ENCODE measurements at places on chromosomes 7 and 10.

DNA sequence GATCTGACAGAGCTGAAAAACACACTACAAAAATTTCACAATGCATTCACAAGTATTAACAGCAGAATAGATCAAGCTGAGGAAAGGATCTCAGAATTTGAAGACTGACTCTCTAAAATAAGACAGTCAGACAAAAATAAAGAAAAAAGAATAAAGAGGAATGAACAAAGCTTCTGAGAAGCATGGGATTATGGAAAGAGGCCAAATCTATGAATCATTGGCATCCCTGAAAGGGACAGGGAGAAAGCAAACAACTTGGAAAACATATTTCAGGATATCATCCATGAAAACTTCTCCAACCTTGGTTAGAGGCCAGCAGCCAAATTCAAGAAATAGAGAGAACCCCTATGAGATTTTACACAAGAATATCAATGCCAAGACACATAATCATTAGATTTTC, 804.8 kb upstream of the IGFBP3 start:
- no peak for DNase-seq

DNA sequence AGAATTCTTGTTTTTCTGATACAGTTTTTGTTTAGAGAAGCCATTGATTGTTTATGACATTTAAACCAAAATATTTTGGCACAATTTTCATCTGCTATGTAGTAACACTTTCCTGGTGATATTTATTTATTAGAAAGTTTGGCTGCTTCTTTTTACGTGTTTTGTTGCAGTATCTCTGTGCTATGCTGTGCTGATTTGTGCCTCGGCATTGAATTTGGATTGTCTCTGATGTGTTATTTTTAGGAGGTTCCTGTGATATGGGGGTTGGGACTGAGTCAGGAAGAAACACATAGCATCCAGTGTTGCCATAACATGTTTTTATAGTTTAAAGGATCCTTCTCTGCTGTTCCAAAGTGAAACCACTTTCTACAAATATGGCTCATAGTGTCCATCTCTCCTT, 1197.7 kb upstream of the LRRN3 start:
- DNase-seq: no peak

DNA sequence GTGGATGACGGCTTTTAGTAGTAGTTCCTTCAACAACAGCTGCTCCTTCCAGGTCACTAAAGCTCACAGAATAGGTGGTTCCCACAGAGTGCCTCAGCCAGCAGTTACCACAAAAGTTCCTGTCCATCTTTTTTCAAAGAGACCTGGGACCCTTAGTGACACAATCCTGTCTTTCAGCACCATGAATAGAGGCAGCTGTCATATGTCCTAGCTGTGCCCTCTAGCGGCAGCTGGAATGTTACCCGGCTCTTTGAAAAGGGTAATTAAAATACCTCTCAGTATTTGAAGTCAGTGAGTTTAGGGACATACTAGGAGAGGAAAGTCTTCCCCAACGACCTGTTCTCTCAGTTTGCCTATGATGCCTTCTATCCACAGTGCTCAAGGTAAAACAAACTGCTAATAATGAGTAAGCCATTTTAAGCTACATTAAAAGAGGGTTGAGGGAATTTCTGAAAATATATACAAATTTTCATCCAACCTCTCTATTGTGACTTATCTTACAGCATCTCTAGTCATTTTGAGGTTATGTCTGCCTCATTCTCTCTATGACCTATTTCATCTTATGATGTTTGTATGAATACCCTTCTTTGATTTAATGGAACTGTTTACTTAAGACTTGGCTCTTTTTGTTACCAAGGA, 290.8 kb downstream of the NXPH1 start:
- DNase-seq: peak; percentile 81

DNA sequence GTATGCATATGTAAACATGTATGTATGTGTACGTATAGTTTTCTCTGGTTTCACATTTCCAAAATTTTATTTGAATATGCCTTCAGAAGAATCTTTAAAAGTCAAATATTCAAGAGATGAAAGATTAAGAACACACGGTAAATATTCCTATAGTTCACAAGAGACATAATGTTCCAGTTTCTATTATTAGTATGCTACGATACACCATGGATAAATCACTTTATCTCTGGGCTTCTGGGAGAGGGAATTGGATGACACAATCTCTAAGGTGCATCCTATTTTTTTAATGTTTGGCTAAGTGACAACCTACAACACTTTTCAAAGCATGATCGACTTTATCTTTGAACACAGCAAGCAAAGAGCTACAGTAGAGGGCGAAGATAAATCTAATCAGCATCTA, 13.8 kb downstream of the TM9SF3 start:
- DNase-seq: no peak

- no peak for DNase-seq
These were observed 3.1 kb upstream of the ABCA13 start for GRCh38 chr7:48168159-48168558.

DNA sequence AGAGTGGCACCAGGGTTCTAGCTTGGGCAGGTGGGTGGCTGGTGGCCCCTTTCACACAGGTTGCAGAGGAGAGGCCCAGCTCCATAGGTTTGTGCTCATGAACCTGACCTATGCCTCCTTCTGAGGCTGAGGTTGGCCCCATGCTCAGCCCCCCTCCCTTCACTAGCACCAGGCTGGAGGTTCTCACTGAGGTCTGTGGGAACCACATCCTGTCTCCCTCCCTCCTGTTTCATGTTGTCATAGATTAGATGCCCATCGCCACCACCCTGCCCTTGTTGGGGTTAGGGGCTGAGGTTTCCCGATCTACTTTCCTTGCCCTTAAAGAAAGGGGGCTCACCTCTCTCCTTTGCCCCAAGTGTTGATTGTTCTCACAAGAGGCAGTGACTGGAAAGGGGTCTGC, 14.7 kb downstream of the NEUROG3 start:
- no peak for DNase-seq

GRCh38 chr10:74460812-74461211, 309.8 kb downstream of the ADK start:
- DNase-seq: no peak

- DNase-seq: no peak
These were observed 86.6 kb downstream of the BBS9 start for GRCh38 chr7:33215992-33216391.

- no peak for DNase-seq
These were observed 31.7 kb upstream of the CCNY start for GRCh38 chr10:35304649-35305048.

DNA sequence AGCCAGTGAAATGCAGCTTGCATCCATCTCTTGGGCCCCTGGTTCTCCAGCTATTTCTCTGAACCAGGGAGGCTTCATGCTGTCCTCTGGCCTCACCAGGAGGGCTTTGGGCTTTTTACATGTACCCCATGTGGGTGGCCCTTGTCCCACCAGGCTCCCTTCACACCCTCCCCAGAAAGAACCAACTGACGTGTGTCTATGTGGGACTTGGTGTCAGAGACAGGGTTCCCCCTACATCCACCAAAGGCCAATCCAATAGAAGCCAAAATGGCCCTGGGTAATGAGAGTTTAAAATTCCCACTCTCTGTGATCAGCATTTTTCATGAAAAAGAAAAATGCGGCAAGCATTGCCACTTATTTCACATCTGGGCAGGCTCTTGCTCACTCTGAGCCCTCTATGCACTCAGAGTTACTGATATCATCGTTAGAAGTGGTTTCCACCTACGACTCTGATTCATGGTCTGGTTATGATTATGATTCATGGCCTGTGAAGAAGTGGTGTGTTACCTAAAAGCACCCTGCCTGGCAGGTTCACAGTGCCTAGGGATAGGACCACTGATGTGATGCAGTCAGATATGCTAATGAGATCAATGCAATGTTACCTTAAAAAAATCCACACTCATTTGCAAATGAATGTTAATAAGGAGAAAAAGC, 133.5 kb downstream of the BUB3 start:
- DNase-seq: peak; percentile 77

- DNase-seq: no peak
These were observed 32.6 kb downstream of the PIP4K2A start for GRCh38 chr10:22681783-22682183.

- no peak for DNase-seq
These were observed 41.7 kb downstream of the ASB13 start for GRCh38 chr10:5624701-5625100.

GRCh38 chr10:123132576-123133477, 2.9 kb upstream of the HMX3 start:
- DNase-seq: peak; percentile 87

DNA sequence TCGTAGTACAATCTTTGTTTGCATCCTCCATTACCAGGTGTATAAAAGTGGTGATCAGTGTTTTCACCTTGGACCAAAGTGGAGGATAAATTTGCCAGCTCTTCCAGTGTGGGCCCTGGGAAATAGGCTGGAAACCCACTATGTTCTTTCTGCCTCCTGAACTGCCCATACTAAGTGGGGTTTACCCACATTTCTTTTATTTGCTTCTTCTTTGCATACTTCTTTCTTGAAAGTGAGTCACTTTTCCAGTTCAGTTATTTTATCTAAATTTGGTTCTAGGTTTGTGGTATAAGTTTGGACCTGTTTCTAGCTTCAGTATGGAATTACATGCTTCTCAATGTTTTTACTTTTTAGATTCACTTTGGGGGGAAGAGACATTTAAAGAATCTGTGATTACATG, 126.2 kb upstream of the ACBD5 start:
- no peak for DNase-seq

- no peak for DNase-seq
These were observed 66.1 kb upstream of the KAT6B start for GRCh38 chr10:74760086-74760979.

- no peak for DNase-seq
These were observed 833.5 kb downstream of the XPNPEP1 start for GRCh38 chr10:109089779-109090178.

- DNase-seq: no peak
These were observed 70.1 kb downstream of the ITPRID1 start for GRCh38 chr7:31583942-31584341.

DNA sequence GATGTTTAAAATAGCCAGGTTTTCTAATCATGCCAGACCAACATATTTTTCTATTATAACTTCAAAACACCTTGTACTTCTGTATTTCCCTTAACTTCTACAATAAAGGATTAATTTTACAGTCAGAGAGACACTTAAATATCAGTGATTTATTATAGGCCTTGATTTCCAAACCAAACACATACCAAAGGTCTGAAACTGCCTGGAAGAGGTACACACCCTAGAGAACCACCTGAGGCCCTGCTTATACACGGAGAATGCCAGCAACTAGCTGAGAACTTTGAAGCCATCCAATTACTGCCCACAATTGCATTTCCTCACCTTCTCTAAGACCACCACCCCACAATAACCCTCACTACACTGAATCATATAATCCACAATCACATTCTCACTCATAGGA, 4.9 kb downstream of the CCDC6 start:
- DNase-seq: no peak

DNA sequence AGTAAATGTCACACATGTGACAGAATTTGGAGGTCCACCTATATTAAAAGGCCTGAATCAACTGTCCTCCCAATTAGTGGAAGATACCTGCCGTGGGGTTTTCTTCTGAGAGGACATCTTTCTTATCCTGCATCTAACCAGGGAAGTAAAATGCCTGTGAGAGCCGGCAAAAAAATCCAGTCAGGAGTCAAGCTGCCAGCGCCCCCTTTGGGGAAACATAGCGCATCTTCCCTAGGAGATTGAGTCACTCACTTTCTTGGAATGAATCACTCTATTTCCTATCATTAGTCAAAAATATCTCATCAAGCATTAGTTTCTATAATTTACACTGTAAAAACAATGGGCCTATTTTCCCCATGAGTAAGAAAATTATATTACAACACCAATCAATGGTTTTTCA, 66.4 kb upstream of the ANK3 start:
- DNase-seq: no peak

DNA sequence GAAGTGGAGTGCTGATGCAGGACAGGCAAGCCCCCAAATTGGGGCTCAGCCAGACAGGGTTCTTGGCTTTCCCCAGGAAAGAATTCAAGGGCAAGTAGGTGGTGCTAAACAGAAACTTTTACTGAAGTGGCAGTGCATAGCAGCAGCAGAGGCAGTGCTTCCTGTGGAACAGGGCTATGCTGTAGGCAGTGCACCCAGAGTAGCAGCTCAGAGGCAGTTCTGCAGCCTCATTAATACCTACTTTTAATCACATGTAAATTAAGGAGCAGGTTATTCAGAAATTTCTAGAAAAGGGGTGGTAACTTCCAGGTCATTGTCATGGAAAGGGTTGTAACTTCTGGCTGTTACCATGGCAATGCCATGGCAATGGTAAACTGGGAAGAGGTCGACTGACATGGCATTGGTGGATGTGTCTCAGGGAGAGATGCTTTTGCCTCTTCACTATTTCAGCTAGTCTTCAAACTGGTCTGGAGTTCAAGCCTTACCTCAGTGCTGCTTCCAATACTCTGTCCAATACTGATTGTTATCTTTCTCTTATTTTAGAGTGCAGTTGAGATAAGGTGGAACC, 29.2 kb downstream of the PRSS58 start:
- DNase-seq: no peak

DNA sequence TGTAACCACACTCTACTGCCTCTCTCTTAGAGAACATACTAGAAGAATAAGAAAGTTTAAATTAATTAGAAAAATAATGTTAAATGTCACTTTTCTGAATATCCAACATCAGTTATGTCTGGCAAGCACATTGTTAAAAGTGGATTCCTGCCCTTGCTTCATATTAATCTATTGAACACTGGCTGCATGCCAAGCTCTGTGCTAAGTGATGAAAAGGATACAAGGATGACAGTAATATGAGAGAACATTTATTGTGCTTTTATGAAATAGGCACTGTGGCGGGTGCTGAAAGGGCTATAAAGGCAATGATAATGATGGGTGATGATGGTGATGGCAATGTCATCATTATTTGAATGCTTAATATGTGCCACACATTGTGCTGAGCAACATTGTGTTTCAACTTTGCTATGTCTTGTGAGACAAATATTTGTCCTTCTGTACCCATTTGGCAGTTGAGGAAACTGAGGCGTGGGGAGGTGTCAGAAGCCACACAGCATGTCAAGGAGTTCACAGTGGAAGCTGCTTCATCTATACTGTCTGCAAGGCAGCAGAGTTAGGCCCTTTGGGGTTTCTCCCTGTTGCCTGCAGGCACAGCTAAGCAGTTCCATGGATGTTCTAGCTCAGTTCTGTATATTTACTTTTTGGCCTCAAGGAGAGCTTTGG, 64.2 kb upstream of the RAPGEF5 start:
- no peak for DNase-seq

GRCh38 chr10:22779331-22780019, 65.1 kb upstream of the PIP4K2A start:
- no peak for DNase-seq

- DNase-seq: no peak
These were observed 57.7 kb upstream of the CDK14 start for GRCh38 chr7:90538405-90538804.

Data from SK-N-DZ (cell line).